Forelimb muscle (tissue), 1 donor: ENCODE measurements at places on chromosomes 6 and 20. TPM values are rescaled to one million over a fixed set of nuclear protein-coding genes. Genes with fewer than 3 reads are reported as not detected.

LPA gene
- not detected for polyA plus RNA-seq

SLC22A23 gene
- polyA plus RNA-seq, result 2.4 TPM

ABHD16B gene
- not detected for polyA plus RNA-seq

DNA sequence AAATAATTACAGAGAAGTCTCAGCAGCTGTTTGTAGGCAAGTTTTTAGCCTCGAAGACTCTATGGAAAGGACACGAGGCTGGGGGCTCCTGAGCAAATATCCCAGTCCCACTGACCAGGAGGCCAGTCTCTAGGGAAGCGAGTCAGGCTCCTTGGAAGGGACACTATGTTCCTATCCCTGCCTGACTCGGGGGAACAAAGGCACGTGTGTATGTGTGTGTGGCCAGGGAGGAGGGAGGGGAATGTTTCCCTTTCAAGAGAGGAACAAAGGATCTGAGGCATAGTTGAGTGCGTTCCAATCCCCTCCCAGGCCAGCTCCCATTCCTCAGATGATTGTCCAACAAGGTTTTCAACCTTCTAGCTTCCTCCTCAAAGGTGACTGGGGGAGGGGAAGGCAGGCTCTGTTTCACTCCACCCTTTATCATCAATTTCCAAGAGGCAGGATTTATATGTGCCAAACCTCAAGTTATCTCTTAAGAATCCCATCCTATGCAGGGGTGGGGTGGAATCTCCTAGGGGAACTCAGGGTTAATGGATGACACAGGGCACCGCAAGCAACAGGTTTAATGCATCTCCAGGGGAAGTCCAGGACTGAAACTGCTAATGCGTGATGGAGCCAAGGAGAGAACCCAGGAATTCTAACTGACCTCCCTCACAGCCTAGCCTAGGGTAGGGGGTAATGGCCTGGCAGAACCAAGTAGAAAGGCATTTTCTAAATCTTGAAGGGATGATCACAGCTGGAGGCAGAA lies 9.9 kb downstream of the BCL2L1 start:
- no peak for DNase-seq

DNA sequence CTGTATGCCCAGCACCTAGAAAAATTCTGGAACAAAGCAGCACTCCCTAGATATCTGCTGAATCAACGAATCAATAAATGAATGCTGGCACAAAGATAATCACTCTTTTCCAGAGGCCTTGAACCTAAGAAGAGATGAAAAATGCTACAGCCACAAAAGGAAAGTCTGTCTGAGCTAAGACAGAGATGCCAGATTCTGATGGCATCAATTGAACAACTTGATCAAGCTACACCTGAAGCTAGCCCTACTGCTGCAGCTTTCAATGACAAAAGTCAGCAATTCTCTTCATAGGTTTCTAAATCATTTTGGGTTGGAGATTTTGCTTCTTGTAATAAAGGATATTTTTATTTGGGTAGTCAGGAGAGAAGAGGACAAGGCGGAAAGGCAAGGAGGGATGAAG lies 305.0 kb upstream of the SULF2 start:
- DNase-seq, result no peak

GRCh38 chr6:129534926-129535325 lies 175.1 kb downstream of the ARHGAP18 start:
- no peak for DNase-seq

DNA sequence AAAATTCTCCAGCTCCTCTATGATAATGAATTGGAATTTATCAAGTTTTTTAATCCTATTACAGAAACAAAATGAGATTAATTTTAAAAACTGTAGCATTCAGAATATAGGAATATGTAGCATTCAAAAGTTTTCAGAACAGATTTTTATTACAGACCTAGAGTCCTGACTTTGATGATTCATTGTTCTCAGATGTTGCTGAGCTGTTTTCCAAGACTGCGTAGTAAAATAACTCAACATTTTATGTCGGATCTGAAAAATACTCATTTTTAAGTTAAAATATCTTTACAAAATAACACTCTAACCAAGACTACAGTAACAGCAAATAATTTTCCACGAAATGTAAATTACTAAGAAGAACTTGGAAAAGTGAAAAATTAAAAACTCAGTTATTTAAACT lies 67.1 kb downstream of the SYCP2 start:
- no peak for DNase-seq
